ENCODE measurements at places on chromosomes 1 and 21.

- H3K4me1 ChIP-seq = no peaks in the 10 kb centered on the region
- no peak for DNase-seq
- no peaks in the 10 kb centered on the region for H3K36me3 ChIP-seq
- H3K27me3 ChIP-seq = 0 out of 2 replicates have a peak, but pooled peaks cover 3% of the 10 kb centered on the region
Observed at GRCh38 chr1:110326826-110327225, 12.4 kb upstream of the RBM15 start.

DNA sequence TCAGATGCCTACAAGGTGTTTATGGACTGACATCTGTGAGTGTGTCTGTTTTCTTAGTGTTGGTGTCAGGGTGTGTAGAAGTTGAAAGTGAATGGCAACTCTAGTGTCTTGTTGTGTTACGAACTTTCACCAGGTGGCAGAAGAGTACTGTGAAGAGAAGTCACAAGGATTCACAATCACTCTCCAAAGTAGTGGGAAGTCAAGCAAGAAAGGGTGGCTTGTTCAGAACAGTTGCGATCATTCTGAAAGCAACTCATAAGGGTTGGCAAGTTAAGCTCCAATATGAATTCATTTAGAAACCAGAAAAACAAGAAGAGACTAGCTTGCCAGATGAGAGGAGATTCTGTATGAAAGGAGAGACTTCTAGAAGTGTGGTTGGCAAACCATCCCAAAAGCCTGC is 86.1 kb downstream of the FASLG start:
- H3K27ac ChIP-seq = no peak overlapping the region

- H3K27ac ChIP-seq = no peak overlapping the region
- peaks cover 6% of the 10 kb centered on the region for H3K27me3 ChIP-seq
- H3K4me1 ChIP-seq = peaks cover 23% of the 10 kb centered on the region
- no peak overlapping the region for H3K4me3 ChIP-seq
- DNase-seq = no peak
- no peaks in the 10 kb centered on the region for H3K36me3 ChIP-seq
Observed at GRCh38 chr1:33630686-33631085, 158.2 kb downstream of the ZSCAN20 start.

- H3K36me3 ChIP-seq = no peaks in the 10 kb centered on the region
- 0 out of 2 replicates have a peak, but pooled peaks cover 2% of the 10 kb centered on the region for H3K4me1 ChIP-seq
- DNase-seq = no peak
- H3K27ac ChIP-seq = no peak overlapping the region
- H3K27me3 ChIP-seq = no peaks in the 10 kb centered on the region
Observed at GRCh38 chr1:212698467-212699103, 1.1 kb downstream of the BATF3 start.

GRCh38 chr1:34681480-34682451 is 73.1 kb upstream of the GJB5 start:
- H3K27me3 ChIP-seq = no peaks in the 10 kb centered on the region
- H3K4me1 ChIP-seq = peaks cover 16% of the 10 kb centered on the region
- DNase-seq = peak; percentile 38
- no peak overlapping the region for H3K4me3 ChIP-seq
- H3K36me3 ChIP-seq = no peaks in the 10 kb centered on the region

DNA sequence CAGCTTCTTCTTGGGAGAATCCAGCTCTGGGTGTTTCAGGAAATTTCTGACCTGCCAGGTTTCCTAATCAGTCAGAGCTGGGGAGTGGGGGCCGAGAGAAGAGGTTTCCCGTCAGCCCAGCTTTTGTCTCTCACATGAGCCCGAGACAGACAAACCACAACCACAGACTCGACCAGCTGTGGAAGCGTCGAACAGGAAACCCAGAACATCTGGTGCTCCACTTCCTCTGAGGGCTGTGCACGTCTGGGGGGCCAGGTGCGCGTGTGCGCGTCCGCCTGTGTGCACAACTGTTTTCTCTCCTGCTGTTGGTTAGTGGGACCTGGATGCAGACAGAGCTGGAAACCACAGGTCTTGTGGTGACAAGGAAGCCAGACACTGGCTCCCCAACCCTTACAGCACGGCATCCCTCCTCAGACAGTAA is 113.0 kb upstream of the SLC25A33 start:
- H3K36me3 ChIP-seq = no peaks in the 10 kb centered on the region
- H3K27me3 ChIP-seq = peaks cover 10% of the 10 kb centered on the region
- no peak overlapping the region for H3K4me3 ChIP-seq
- H3K4me1 ChIP-seq = peaks cover 5% of the 10 kb centered on the region
- H3K27ac ChIP-seq = no peak overlapping the region
- no peak for DNase-seq

- no peak overlapping the region for H3K4me3 ChIP-seq
- H3K27me3 ChIP-seq = no peaks in the 10 kb centered on the region
- peaks cover 23% of the 10 kb centered on the region for H3K4me1 ChIP-seq
- H3K36me3 ChIP-seq = peaks cover 2% of the 10 kb centered on the region
- no peak overlapping the region for H3K27ac ChIP-seq
Observed at GRCh38 chr1:67001682-67002425, 52.1 kb downstream of the SLC35D1 start.

DNA sequence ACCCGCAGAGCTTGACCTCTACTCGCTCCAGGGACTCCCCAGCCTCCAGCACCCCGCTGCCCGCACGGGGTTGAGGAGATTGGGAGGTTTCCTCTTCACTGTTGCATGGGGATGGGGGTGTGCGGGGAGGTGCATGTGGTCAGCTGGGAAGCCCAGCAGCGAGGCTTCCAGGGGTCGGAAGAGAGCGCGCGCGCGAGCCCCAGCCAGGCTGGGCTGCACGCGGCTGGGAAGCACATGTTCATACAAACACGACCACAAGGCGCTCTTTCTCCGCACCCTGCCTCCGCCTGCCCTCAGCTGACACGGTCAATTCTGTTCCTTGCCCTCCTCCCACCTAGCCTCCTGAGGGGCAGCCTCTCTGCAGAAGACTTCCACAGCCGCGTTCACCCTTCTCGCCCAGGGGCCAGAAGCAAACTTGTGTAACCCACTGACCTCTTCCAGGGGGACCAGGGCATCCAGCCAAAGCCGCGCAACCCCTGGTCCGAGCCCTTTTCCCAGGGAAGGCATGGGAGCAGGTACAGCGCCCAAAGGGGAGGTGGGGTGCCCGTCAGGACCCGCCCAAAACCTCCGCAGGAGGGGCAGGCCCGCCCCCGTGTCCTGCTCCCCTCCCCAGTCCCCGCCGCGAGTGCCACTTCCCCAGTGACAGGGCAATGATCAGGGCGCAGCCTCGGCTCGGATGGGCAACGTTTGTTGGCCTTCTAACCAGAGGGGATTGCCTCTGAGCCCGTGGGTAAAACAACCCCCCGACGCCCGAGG is 1.3 kb downstream of the COL24A1 start:
- peak; percentile 8 for DNase-seq
- no peaks in the 10 kb centered on the region for H3K36me3 ChIP-seq
- H3K27ac ChIP-seq = peak overlapping the region; percentile 60
- no peaks in the 10 kb centered on the region for H3K27me3 ChIP-seq

- H3K36me3 ChIP-seq = no peaks in the 10 kb centered on the region
- H3K4me1 ChIP-seq = no peaks in the 10 kb centered on the region
- H3K27me3 ChIP-seq = no peaks in the 10 kb centered on the region
- H3K4me3 ChIP-seq = no peak overlapping the region
- DNase-seq = no peak
Observed at GRCh38 chr1:109181085-109181806, 32.5 kb upstream of the SARS1 start.

DNA sequence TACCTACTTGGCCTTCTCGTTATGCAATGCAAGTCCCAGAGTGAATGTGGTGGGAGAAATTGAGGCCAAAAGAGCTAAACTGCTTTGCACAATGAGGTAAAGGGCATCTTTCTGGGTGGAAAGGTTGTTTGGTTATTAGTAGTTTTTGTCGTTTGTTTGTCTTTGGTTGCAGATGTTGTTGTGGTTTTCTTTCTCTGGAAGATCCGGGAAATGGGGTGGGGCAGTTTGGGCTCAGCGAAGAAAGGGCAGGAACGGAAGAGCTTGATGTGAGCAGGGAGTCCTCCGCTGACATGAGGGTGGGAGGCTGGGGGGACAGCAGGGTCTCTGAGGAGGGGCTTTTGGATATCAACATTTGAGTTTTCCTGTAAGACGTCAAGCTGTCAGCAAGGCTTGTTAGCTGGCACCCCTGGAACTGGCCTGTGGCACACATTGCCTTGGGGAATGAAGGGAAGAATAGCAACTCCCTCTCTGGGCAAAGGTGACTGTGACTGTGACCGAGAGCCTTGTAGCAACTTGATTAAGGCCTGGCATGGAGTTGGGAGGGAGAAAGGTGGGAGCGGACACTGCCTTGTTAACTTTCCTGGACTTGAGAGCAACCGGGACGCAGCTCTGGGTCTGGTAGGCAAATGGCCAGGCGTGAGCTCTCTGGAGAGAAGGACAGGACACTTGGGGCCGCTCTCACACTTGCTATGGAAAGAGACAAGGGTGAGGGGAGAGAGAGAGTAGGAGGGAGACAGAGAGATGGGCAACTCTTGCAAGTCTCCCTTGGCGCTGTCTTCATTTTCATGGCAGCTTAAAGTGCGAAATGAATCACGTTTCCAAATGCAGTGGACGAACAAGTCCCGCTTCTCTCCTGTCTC is 15.4 kb upstream of the OPRD1 start:
- no peaks in the 10 kb centered on the region for H3K36me3 ChIP-seq
- DNase-seq = peak; percentile 76
- H3K4me1 ChIP-seq = peaks cover 28% of the 10 kb centered on the region
- no peak overlapping the region for H3K27ac ChIP-seq
- no peak overlapping the region for H3K4me3 ChIP-seq

GRCh38 chr1:66557157-66557556 is 23.2 kb downstream of the SGIP1 start:
- no peak overlapping the region for H3K4me3 ChIP-seq
- H3K36me3 ChIP-seq = no peaks in the 10 kb centered on the region
- no peak overlapping the region for H3K27ac ChIP-seq

- H3K36me3 ChIP-seq = no peaks in the 10 kb centered on the region
- no peak overlapping the region for H3K27ac ChIP-seq
- H3K4me1 ChIP-seq = peaks cover 20% of the 10 kb centered on the region
- H3K27me3 ChIP-seq = no peaks in the 10 kb centered on the region
Observed at GRCh38 chr21:44885615-44886014, 12.1 kb upstream of the PTTG1IP start.
